Cortex of kidney (tissue), 1 donor: ENCODE measurements at places on chromosomes 3 and 15.

- DNase-seq = no peak
Measured at GRCh38 chr3:124814620-124815421, 72.3 kb downstream of the ITGB5 start.

DNA sequence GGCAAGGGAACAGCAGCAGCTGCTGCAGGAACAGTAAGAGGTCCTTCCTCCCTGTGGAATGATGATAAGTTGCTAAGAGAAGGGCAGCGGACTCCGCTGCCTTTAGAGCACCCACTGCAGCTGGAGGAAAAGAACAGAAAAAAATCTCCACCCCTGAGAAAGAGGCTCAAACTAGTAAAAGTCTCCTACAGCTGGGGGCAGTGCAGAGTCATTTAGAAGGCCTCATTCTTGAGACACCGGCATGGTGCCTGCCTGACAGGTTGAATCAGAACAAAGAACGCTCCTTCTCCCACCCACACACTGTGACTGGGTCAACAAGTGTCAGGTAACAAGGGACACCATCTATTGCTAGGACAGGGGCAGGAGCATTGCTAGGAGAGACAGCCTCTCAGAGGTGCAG, 188.4 kb downstream of the ABHD5 start:
- no peak for DNase-seq

DNA sequence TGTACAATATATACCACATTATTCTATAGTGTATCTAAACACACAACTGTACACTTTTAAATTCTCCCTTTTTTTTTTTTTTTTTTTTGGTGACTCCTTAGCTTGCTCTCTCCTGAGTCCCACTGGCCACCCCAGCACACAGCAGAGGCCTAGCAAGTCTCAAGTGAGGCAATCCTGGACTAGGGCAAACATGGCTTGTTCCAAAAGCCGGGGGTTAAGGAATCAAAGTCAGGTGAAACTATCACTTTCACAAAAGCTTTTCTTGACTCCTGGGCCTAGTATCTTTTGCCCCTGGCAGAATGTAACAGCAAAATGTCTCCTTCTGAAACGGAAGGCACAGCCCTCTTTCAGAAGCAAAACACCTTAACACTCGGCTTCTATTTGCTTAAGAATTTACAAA, 5.8 kb downstream of the EOMES start:
- DNase-seq = no peak

DNA sequence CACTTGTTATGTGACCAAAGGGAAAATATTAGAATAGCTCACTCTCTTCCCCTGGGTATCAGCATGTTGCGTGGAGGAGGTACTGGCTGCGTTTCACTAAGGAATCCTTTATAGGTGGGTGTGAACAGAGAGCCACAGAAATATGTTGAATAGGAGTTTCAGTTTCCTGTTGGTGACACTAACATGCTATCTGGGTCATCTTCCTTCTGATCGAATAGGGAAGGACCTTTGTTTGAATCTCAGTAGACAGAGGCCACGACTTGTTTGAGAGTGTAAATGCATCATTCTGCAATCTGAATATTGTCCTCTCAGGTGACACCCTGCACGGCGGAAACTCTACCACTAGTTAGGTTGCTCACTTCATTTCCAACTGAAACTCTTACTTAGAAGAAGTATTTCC, 157.9 kb upstream of the SLC2A2 start:
- DNase-seq = no peak

DNA sequence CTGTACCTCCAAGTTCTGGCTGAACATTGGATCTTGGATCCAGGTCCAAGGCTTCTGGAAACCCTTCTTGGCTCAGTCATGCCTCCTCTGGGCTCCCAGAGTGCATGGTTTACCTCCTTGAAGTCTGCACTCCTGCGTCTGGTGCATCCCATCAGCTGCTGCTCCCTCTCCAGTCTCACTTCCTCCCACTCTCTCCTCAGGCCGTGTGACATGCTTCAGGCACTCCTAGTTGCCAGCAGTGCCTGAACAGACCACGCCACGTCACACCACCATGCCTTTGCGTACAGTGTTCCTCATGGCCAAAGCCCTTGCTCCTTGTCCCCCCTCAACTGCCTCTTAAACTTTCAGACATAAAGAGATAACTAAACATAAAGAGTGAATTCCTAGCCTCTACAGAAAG, 5.7 kb downstream of the GPR27 start:
- DNase-seq = no peak

DNA sequence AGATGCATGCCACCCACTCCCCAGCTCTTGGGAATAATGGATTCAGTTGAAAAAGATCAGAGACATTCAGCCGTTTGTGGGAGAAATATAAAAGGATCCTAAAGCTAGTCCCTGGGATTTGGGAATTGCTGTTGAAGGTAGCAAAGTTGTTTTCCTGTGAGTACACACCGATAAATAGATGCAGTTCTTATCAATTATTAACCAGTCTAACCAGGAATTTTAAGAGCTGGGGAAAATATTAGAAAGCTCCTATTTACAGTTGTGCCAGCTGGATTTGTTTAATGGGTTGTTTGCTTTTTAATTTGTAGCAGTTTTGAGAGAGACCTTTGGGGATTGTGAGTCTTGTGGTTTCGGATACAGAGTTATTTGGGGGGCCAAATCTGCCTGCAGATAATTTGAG, 44.2 kb upstream of the SKOR1 start:
- DNase-seq = no peak

DNA sequence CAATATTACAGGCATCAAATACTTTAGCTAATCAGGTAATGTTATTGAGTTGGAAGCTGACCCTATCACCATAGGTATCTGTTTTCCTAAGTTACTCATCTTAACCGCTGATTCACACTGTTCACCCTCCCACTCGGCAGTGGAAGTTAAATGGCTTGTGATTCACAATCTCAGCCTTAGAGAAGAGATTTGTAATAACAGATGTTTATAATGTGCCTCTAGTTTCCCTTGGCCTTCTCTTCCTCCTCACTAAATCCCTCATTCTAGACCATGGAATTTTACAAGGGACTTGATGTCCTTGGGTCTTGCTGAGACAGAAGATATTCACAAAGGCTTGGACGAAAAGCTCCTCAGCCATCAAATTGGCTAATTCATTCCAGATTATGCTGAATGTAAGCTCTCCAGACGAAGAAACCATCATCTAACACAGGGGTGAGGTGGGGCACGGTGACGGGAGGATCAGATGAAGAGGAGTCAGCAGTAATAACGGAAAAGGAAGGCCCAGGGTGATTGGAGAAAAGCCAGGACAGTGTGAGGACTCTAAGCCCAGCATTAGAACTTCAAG, 931.7 kb downstream of the MCTP2 start:
- DNase-seq = no peak
